ENCODE measurements at places on chromosomes 11 and 22.

DNA sequence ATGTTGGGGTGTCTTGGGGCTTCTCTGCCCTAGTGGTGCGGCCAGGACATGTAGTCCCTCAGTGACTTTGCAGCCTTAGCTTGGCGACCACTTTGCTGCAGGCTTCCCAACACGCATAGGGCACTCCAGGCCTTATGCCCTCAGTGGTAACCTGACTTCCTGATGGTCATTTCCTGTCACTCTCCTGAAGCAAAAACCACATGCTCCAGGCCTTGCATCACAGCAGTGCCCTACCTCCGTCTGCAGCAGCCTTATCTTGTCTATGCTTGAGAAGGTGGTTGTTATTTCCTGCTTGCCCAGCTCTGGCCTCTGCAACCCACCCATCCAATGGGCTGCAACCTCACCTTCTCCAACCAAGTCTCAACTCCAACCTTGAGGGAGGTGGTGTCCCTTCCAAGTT, 33.4 kb upstream of the PISD start:
- no peak for DNase-seq

- no peak for DNase-seq
Observed at GRCh38 chr22:39984006-39984405, 10.7 kb upstream of the FAM83F start.

- no peak for DNase-seq
Observed at GRCh38 chr11:69702769-69703452, 911 bp downstream of the FGF19 start.

- DNase-seq = no peak
Observed at GRCh38 chr11:111462329-111462728, 49.9 kb downstream of the BTG4 start.

- no peak for DNase-seq
Observed at GRCh38 chr11:132054822-132055221, 684.4 kb downstream of the NTM start.

DNA sequence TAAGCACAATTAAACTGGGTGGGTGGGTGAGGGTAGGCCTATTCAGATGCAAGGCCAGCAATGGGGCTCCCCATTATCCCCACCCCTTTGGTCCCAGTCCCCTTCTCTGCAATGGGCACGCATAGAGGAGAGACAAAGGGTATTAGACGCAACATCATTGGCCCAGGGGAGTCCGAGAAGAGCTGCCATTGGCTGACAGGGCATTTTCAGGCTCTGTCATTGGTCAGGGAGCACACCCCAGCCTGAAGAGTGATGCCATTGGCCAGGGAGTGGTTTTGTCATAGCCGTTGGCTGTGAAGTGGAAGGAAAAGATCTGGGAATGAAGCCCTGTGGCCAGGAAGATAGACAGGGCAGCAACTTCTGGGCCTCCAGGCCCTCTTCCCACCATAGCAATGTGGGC, 2.8 kb upstream of the TRIM3 start:
- no peak for DNase-seq

- DNase-seq = no peak
Observed at GRCh38 chr11:69878144-69878883, 59.1 kb upstream of the FGF3 start.

DNA sequence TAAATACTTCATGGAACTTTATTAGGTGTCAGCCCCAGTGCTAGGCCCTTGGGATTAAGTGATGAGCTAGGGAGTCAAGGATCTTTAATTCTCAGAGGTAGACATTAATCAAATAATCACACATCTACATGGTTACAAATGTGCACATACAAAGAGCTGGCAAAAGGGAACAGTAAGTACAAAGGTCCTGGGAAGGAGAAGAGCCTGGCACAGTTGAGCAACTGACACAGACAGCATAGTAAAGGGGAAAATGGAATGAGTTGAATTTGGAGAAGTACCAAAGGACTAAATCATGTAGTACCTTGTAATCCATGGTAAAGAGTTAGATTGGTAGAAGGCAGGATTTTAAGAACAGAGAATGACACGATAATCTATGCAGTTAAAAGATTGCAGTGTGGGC, 116.3 kb downstream of the APIP start:
- DNase-seq = no peak

GRCh38 chr11:128301756-128302155, 285.6 kb downstream of the ETS1 start:
- DNase-seq = no peak

GRCh38 chr11:35946766-35947165, 2.9 kb downstream of the LDLRAD3 start:
- no peak for DNase-seq

- DNase-seq = no peak
Observed at GRCh38 chr22:44363013-44363979, 50.5 kb upstream of the SHISAL1 start.

DNA sequence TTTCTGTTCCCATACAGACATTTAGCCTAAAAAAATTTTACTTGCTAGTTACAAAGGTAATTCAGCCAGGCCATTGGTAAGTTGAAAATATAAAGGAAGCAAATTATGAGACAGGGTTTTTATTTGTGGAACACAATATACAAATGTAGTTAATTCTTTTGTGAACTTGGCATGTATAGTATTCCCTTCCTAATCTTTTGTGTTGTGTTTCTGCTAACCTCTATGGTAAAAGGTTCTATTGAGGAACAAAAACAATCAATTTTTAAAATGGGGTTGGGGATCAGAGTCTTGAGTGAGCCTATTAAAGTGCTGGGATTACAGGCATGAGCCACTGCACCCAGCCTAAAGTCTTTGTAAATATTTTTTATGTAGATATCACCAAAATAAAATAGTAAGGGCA, 14.1 kb downstream of the SWAP70 start:
- DNase-seq = no peak

GRCh38 chr11:69392104-69392653, 89.3 kb upstream of the LINC01488 start:
- no peak for DNase-seq

- DNase-seq = no peak
Observed at GRCh38 chr11:86220653-86221052, 23.9 kb upstream of the EED start.

GRCh38 chr11:120515186-120515723, 3.7 kb downstream of the GRIK4 start:
- DNase-seq = no peak

- DNase-seq = no peak
Observed at GRCh38 chr11:74535371-74536160, 42.0 kb upstream of the LIPT2 start.

GRCh38 chr11:59261150-59261549, 48.4 kb upstream of the MPEG1 start:
- DNase-seq = no peak

DNA sequence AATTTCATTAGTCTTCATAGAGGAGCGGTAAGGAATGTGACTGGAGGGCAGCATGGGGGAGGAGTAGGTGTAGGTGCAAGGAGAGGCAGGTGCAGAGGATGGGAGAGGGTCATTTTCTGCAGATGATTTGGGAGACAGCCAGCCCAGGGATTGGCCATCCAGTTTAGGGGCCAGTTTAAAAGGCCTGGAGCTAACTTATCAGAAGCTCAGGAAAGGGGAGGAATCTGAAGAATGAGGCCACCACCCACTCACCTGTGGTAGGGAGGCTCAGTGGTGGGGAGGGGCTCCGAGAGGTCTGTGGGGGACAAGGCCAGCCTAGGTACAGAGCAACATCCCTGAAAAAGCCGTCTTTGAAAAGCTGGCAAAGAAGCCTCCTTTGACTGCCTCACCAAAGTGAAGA, 110.8 kb upstream of the TMEM45B start:
- DNase-seq = no peak

DNA sequence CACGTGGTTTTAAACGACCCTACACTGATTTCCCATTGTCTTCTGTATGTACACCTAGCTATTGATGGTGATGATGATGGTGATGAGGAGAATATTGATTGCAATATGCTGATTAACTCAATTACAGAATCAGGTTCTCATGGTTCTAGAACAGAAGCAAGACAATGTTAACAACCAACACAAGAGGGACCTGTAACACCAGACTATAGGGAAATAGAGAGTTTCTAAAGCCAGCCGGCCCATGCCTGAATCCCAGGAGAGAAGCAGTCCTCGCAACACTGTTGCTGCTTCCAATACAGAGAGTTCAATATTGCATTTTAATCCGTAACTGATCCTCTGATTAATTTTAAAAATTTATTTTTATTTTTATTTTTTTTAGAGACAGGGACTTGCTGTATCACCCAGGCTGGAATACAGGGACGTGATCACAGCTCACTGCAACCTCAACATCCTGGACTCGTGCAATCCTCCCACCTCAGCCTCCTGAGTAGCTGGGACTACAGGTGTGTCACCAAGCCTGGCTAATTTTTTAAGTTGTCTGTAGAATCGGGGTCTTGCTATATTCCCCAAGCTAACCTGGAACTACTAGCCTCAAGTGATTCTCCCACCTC, 22.2 kb upstream of the UBASH3B start:
- DNase-seq = no peak

GRCh38 chr11:119797736-119798135, 68.7 kb upstream of the NECTIN1 start:
- DNase-seq = no peak

DNA sequence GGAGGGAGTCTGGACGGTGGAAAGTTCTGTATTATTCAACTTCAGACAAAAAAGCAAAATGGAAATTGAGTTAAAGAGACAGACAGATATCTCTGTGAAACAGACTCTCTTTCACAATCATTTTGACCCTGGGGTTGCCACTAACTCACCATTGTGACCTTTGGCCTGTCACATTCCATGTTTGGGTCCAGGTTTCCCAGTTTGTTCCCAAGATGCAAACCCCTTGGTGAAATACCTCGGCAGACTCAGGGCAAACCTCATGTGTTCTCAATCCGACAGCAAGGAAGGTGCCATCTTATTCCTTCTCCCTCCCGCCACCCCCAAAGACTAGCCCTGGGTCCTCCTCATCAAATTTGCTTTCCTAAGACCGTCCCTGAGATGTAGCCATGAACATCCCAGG, 41.8 kb downstream of the GALNT18 start:
- no peak for DNase-seq

GRCh38 chr11:101436511-101437142, 147.2 kb downstream of the TRPC6 start:
- DNase-seq = no peak

DNA sequence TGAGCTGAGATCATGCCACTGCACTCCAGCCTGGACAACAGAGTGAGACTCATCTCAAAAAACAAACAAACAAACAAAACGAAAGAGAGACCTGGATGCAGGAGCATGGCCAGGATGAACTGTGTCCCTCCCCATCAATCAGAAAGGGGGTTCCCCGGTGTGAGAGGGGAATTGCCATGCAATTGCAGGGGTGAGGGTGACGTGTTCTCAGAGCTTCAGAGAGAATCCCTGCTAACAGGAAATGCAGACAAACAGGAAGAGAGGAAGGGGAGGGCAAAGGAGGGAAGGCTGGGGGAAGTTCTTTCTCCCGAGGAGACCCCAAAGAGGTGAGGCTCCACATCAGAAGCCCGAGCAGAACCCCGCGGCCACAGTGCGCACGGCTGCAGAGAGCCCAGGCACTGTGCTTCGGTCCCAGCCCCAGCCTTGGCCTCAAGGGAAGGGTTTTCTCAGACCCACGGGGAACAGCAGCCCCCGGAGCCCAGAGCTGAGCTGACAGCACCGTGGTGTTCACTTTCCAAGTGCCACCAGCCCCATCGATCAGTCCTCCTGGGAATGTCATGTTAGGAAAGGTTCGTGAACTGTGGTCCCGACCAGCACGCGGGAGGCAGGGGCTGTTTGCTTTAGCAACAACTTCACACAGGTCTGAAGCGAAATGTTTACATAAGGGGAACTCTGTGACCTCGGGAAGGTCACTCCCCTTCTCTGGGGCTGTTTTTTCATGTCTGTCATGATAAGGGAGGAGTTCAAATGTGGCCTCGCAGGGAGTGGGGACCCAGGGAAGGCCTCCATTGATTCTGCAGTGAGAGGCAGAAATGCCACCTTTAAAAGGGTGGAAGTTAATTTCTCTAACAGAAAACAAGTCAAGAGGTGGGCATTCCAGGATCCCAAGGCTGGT, 108.0 kb upstream of the ANO1 start:
- DNase-seq = no peak

DNA sequence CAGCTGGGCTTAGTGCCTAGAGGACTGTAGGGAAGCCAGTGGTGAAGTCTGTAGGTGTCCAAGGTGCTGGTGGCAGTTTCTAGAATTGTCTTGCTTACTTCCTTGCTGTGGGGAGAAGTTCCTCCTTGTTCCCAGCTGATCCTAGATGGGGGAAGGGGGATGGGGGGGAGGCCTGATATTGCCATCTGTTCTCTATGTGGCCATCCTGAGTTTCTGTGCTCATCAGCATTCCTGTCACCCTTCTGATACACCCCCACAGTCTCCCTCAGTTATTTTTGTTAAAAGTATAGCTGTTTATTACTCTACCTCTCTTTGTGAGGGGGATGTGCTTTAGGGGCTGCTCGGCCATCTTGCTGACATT, 36.5 kb downstream of the MADD start:
- no peak for DNase-seq

DNA sequence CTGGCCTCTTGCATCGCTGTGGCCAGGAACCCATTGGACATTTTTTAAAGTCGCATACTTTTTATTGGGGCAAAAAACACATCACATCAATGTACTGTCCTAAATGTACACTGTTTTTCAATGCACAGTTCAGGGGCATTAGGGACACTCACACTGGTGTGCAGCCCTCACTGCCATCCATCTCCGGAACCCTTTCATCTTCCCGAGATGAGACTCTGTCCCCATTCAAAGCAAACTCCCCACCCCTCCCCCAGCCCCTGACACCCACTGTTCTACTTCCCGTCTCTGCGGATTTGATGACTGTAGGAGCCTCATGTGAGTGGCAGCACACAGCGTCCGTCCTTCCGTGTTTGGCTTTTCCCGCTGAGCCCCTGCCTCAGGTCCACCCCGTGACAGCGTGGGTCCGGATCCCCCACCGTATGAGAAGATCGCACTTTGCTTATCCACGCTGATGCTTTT, 41.8 kb upstream of the TH start:
- peak; percentile 18 for DNase-seq

Measured in stimulated activated CD4-positive, alpha-beta T cell treated with anti-CD3 and anti-CD28 coated beads, Interleukin-1b, Interleukin-23, amount 100 ng/mL, for 24 hours (primary cell).